ENCODE measurements at places on chromosomes 3 and 15.

DNA sequence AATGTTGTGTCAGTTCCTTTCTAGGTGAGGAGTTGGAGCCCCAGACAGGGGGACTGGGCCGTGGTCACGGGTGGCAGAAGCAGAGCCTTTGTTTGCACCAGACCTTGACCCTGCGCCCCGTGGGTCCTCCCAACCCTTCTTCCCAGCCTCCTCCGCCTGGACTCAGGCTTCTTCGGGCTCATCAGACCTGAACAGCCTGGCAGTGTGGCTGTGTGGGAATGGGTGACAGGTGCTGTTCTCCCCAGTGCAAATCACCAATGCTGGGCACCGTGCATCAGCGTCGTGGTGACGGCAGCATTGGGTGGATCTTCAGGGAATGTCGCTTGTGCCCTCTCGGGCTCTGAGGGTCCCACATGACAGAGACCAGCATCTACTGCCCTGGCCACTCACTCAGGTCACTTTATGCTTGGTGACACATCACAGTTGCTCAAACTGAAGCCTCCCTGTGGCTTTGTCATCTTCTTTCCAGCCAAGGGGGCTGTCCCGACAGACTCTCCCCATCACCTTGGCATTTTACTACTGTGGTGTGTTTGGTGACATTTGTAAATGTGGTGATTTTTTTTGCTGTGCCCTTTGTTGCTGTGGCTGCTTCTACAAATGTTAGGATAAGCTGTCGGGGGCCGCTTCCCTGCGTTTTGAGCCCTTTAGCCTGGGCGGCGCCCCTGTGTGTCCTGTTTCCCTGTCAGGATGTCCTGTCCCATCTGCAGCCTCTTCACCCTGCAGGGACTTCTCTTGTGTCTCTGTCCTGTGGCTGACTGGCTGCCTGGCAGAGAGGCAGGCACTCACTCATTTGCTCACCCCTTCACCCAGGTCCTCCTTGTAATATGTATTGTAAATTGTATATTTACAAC is 14.5 kb downstream of the APBA2 start:
- no peak for DNase-seq

- DNase-seq: no peak
These were observed 1.5 kb downstream of the PTPN9 start for GRCh38 chr15:75577401-75578172.

DNA sequence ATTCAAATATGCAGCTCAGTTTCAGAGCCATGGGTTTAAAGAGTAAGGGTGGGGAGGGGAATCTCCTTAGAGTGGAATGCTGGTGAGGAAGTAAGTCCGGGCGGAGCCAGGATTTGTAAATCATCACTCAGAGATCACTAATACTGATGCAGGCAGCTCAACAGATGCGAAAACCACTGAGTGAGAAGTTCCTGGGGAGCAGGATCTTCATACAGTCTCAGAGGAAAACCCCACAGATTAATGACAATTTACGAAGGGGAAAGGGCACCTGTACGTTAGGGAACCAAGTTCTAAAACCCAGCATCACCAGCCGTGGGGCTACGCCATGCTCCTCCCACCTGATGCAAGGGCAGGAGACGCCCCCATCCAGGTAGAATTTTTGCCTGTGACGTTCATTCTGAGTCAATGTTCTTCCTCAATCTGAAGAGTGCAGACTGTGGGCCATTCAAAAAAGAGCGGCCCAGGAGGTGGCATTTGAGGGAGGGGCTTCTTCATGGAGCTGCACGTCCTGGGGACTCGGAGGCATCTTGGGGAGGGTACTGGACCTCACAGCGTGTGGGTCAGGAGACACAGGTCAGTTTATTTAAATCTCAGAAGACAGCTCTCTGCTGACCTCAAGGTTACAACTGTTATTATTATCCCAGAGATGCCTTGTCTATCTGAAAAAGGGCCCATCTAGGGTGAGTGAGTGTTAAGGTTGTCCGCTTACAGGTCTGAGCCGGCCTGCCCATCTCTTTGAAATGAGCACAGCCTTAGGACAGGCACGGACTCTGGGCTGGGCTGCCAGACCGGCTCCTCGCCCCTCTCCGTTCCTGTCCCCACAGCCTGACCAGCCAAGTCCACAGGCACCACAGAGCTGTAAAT is 228.0 kb downstream of the XXYLT1 start:
- no peak for DNase-seq

DNA sequence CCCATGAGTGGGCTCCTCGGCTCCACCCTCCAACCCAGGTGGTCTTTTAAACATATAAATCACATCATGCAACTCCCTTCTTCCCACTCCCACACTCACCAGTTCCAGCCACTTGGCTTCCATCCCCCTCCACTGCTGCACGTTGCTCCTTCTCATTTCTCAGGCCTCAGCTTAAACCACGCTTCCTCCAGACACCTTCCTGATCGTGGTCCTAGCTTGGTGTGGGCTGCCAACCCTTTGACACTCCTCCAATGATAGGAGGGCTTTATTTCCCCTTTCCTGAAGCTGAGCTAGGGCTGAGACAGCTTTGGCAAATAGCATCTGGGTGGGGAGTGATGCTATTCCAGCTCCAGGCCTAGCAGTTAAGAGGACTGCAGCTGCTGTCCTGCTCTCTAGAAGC is 130.1 kb downstream of the SRGAP3 start:
- no peak for DNase-seq

DNA sequence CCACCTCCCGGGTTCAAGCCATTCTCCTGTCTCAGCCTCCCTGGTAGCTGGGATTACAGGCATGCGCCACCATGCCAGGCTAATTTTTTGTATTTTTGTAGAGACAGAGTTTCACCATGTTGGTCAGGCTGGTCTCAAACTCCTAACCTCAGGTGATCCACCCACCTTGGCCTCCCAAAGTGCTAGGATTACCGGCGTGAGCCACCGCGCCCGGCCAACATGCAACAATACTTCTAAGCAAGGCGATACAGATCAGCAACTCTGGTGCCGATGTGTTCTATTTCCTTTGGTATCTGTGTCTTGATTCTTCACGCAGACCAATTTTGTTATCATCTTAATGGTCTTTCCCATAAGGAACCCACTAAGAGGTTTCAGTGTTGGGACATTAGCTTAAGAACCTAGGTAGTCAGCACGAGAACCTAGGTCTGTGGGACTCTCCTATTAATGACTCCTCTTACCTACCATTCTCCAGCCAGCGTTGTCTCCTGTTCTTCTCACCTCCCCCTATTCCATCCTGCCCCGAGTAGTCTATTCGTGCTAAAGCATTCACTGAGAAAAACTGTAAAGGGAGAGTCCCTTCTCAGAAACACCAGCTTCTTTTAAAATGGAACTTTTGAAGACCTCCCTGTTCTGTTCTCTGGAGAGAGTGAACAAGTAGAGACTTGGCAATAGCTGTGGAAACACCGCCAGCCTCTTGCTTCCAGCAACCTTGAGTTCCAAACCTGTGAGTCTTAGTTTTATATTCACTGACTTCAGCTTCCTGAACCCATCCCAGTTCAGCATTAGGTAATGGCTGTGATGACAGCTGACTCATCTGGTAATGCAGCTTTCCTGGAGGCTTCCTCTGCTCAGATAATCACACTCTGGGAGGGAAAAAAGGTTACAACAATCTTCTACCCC is 61.2 kb downstream of the TSC22D2 start:
- DNase-seq: peak; percentile 58

GRCh38 chr3:64057231-64057630 is 33.9 kb upstream of the PSMD6 start:
- no peak for DNase-seq

- DNase-seq: no peak
These were observed 20.1 kb downstream of the FAM3D start for GRCh38 chr3:58646503-58646902.

DNA sequence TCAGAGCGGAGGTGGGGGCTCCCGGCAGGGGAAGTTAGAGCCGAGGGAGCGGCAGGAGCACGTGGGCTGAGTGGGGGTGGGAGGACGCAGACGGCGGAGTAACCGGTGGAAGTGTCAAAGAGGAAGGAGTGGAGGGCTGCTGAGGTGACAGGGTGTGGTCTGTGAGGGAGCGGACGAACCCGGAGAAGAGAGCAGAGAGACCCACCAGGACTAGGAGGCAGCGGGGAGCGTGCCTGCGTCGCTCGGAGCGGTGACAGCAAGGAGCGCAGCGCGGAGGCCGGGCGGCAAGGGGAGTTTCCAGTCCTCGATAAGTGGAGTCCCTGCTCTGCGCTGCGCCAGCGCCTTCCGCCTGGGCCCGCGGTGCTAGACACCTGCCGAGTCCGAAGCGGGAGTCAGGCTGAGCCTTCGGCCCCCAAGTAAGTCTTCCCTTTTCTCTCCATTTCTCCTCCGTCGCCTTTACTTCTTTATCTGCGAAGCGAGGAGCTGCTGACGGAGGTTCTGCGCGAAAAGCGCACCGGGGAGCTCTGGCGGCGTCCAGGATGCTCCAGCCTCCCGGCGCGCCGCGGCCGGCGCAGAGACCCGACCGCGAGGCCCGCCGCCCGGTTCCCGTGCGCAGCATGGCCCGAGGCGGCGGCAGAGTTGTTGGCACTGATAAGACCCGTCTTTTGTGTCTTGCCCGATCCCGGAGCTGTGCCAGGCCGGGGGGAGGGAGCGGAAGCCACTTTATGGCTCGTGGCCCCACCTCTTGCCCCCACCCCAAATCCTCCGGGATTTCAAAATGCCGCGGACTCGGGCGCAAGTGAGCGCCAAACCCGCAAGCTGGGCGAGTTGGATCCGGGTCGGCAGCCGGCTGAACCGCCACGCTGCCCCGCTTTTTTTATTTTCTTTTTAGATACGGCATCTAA is 533.0 kb upstream of the SEMA6D start:
- peak; percentile 27 for DNase-seq

DNA sequence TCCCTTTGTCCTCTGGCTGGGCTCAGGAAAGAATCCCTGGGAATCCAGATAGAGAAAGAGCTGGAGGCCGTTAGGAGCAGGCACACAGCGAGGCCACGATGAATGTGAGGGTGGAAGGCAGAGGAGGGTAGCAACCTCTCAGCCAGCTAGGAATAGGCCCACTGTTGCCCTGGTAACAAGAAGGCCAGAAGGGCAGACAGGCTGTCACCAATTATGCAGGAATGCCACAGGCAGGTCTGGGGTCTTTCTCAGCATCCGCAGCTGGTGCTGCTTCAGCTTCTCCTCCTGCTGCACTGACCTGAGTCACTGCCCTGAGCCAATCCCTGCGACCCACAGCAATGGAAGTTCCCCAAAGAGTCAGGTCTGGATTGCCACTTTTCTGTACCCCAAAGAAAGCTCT is 62.8 kb upstream of the C3orf80 start:
- no peak for DNase-seq

DNA sequence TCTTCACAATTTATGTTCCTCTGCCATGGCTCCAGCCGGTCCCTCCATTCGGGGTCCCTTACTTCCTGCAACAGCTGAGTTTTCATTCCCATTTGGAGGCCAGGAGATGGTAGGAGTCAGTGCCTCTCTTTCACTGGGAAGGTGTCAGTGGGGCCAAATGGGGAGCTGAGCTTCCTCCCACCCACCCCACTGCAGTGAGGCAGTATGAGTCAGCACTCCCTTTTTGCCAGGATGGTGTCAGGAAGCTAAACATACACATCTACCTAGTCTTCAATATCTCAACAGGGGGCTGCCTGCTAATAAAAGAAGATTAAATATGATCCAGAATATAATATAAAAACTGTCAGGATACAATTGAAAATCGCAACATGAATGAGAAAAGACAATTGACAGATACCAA is 12.7 kb upstream of the ACTC1 start:
- DNase-seq: no peak

DNA sequence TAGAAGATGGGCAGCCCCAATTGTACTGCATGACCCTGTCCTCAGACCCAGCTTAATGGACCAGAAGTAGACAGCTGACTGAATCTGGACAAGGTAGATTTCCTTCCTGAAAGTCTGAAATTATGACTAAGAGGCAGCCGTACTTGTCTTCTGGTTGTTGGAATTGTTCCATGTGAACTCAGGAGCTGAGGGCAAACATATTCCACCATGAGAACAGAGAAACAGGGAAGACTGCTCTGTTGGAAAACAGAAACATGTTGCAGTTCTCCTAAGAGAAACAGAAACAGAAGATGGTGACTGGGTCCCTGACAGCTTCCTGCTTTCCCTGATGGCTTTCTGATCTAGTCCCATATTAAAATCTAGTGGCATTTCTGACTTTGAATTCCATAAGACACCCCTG is 24.1 kb downstream of the POPDC2 start:
- DNase-seq: no peak

- no peak for DNase-seq
These were observed 33.8 kb downstream of the ALDH1L1 start for GRCh38 chr3:126146525-126147146.

DNA sequence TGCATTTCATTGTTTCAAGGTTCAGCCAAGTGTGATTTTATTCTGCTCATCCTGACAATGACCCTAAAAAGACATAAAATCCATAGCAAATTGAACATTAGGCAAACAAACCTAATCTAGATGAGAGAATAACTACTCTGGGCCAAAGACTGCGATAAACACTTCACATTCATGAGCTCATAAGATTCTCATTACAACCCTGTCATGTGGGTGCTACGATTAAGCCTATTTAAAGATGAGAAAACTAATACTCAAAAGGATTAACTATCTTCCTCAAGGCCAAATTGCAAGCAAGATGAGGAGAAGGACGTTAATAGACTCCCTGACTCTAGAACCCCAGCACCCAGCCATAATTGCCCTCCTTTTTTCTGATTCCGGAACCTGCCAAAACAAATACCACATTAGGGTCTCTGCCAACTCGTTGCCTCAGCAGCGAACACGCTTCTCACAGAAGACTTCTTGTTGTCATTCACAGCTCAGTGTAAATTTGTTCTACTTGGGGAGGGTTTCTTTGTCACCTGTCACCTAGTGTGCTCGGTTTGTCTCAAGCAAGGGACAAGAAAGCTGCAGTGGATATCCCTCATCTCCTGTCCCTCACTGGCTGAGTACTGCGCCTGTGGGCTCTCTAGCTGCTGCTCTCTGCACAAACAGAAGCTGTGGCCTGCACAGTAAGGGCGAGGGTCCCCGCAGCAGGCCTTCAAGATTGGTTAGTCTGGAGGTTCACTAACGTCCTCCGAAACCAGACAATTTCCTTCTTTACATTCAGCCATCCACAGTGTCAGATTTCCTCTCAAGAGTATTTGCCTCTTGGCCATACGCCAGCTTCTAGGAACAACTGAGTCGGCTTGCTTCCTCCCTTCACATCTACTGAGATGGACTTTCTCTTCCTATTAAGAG is 200.0 kb upstream of the UBE2E2 start:
- DNase-seq: no peak

DNA sequence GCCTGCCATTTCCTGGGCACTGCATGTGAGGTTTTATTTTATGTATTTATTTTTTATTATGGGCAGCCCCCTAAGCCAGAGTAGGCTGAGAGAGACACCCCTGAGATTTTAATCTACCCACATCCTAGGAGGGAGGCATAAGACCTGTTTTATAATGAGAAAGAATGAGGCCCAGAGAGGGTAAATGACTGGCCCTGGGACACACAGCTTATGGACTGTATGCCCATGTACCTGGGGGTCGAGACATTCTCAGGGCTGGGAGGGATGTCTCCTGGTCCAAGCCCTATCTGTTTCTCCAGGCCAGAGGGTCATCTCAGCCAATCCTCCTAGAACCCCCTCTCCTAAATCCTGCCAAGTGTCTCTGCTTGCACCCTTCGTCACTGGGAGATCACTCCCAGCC is 6.1 kb downstream of the PLXND1 start:
- DNase-seq: no peak
